Cerebellar nuclear complex (tissue), 1 donor: ENCODE measurements at places on chromosomes 2 and 18.

DNA sequence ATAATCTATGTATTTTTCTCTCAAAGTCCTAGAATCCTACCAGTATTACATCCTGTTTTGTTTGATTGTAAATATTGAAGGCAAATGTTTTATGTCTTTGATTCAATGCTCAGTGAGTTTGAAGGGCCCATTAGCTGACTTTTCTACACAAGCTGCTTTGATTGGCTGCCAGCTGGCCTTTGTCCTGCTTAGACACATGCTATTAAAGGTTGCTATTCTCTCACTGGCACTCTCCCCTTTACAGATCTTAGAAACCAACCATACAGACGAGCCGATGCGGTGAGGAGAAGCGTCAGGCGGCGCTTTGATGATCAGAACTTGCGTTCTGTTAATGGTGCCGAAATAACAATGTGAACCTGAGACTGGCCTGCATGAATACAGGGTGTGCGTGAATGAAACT lies 69.7 kb downstream of the PRPF40A start:
- DNase-seq = peak; percentile 51

- DNase-seq = no peak
Measured at GRCh38 chr18:51660188-51660715, 462.8 kb upstream of the MEX3C start.

DNA sequence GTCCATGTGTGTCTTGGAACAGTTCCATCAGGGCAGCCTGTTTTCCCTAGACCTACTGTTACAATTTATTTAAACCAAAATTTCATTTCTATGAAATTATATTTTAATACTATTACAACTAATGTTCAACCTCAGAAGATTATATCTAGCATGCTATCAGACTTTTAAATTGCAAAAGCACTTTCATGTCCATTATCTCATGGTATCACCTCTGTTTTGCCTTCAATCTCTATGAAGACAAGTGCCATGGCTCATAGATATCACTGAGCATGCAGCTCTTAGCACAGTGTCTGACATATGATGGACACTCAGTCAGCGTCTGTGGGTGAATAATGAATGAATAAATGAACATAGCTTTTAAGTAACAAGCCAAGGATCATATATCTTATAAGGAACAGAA lies 288.8 kb downstream of the RAD51AP2 start:
- DNase-seq = no peak

DNA sequence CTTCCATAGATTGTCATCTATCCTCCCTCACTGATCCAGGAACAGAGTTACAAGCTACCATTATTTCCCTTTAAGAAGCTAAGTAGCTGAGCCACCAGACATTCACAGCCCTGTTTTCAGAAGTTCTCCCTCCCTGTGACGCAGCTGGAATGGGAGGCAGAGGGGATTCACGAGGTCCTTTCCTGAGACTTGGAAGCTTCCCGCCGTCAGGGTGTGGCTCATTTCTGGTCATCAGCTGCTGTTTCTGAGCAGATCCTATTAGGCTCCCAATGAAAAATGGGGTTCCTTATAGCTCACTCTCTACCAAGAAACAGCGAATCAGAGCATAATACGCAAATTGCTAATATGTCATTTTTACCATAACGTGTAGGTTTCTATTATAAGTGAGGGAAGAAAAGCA lies 559.3 kb upstream of the ID2 start:
- no peak for DNase-seq

DNA sequence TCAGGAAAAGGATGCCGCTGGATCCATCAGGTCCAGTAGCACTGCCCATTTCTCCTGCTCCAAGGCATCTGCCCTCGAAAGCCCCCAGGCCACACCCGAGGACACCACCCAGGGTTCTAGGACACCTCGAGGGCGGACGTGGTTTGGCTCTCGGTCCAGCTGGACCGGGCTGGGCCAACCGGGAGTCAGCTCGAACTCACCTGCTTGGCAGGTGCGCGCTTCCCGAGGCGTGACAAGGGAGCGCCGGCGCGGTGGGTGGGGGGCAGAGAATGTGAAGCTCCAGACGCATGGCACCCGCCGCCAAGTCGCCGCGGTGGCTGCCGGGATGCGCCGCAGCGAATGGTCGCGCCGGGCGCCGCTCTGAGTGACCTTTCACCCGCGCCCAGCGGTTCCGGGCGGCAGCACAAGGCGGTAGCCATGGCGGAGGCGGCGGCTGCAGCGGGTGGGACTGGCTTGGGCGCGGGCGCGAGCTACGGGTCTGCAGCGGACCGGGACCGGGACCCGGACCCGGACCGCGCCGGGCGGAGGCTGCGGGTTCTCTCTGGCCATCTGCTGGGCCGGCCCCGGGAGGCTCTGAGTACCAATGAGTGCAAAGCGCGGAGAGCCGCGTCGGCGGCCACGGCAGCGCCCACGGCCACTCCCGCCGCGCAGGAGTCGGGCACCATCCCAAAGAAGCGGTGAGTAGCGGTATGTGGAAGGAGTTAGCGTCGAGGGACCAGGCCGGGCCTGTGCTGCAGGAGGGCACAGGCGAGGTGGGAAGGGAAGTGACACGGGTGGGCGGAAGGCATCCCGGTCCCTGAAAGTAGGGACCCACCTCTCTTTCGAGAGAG lies at the start of gene AGPS:
Gene AGPS, plus strand, starts transcription at position 401 of the 830 bp plus-strand sequence. Its CDS starts 17 bp downstream, at position 418.
- DNase-seq = peak; percentile 24

GRCh38 chr18:48028696-48029095 lies 98.2 kb upstream of the SMAD2 start:
- no peak for DNase-seq

- no peak for DNase-seq
Measured at GRCh38 chr2:138432971-138433370, 68.6 kb upstream of the SPOPL start.

GRCh38 chr2:20211420-20211819 lies 13.5 kb downstream of the SDC1 start:
- DNase-seq = no peak

DNA sequence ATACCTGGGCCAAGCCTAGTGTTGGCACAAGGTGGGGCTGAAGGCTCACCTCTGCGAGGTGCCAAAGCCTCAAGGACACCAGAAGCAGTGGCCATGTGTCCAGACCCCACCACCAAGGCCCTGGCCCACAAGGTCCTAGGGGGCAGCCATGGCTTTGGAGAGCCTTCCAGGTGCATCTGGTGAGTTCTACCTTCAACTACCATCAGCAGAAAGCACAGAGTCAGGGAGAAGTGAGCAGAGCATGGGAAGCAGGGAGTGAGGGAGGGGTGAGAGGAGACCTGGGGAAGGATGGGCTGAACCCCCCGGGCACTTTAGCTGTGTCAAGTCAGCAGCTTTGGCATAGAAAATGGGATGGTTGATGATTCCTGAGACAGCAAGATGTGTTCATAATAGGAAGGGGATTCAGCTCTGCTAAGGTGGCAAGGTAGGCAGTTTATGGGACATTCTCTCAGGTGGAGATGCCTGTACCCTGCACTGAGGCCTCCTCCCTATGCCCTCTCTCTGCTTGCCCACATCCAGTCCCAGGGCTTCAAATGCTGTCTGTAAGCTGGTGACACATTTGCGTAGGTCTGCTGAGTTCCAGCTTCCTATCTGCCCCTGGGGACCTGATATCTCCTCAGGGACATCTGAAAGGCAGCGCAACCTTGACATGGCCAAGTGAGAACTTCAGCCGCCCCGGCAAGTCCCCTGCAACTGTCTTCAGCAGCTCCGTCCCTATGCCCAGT lies 83.4 kb upstream of the RGPD5 start:
- no peak for DNase-seq

- no peak for DNase-seq
Measured at GRCh38 chr2:152513029-152513428, 178.1 kb downstream of the FMNL2 start.

DNA sequence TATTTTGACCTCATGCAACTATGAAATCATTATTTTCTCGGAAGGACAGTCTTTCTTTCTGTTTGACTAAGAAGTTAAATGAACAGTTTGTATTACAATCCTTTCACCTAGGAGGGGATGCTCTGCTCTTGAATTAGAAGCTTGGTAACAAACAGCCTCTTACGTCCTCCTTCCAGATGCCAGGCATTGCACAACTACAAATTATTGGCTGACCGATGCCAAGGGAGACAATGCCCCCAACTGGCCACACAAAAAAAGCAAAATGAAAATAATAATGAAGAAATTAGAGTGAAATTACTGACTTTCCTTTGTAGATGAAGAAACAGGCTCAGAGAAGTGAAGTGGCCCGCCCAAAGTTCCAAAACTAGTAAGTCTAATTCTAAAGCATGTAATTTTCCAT lies 177.9 kb downstream of the CYRIA start:
- DNase-seq = no peak

DNA sequence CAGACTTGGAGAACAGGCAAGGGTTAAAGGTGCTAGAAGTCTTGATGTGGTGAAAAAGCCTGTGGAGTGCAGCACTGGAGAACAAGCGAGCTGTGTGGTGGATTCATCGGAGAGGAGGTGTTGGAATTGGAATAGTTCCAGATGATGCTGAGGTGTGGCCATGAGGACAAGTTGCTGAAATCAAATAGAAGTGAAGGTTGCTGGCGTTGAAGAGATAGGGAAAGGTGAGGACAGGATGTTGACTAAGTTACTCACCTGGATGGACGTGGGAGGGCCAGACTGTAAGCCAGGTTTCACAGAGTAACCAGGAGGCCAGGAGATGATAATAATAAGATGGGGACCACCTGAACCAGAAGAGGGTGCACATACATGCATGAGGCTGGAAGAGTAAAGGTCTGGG lies 173.4 kb downstream of the DIS3L2 start:
- DNase-seq = no peak

DNA sequence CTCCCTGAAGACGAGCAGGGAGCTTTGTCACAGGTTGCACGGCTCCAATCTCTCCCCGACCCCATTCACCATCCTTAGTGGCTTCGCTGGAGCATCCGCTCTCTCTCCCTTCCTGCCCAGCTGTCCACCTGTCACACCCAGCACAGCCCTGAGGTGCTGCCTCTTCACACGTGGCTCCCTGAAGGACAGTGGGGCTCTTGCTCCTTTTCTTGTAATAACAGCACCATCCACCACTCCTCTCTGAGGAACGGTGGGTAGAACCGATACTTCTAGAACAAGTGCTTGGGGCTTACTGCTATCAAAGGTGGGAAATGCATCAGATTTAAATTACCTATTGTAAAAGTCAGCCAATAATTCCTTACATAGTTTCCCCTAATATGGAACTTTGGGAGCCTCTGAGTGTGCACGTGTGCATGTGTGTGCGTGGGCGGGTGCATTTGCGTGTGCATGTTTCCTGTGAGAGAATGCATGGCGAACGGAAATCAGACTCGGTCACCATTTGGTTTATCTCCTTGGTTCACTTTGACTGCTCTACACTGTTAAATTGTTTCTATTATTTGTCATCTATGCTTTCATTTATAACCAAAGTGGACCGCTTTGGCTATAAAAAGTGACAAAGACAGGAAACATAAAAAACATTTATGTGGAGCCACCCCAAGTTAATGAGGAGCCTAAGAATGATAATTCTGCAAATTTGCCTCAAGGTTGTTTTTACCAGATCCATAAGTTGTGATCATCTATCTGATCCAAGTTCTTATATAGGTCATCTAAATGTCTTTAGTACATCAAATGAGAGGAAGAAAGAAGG lies 39.1 kb downstream of the KLHL29 start:
- no peak for DNase-seq

GRCh38 chr18:73684647-73685046 lies 463.0 kb downstream of the FBXO15 start:
- no peak for DNase-seq

DNA sequence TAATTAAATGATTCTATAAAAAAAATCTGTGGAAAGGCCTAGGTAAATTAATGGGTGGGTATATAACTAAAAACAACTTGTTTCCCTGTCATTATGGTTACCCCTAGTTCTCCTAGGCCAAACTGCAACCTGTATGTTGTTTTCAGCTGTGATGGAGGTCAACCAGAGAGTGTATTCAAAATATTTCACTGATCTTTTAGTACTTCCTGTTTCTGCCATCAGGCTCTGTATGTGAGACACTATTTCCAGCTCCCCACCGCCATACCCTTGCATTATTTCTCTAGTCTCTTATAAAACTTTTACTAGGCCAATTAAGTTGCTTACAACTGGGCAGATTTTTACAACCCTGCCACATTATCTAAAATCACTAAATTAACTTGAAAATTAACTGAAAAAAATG lies 21.0 kb upstream of the CDKL4 start:
- no peak for DNase-seq

GRCh38 chr2:36781907-36782720 lies 85.6 kb downstream of the VIT start:
- DNase-seq = no peak

DNA sequence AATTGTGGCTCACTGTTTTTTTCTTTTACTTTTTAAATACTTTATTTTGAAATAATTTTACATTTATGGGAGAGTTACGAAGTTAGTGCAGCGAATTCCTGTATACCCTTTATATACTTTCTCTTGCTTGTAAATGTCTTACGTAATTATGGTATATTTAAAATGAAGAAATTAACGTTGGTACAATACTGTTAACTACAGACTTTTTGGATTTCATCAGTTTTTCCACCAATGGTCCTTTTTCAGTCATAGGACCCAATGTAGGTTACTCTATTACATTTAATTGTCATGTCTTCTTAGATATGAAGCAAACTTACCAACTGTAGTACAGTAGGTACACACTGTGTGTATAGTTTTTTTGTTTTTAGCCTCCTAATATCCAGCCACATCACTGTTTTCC lies 76.3 kb downstream of the BOLA3 start:
- no peak for DNase-seq

- peak; percentile 99 for DNase-seq
Measured at GRCh38 chr18:25230658-25231326, 121.2 kb downstream of the ZNF521 start.

- no peak for DNase-seq
Measured at GRCh38 chr2:38125007-38125406, 49.1 kb upstream of the CYP1B1 start.

DNA sequence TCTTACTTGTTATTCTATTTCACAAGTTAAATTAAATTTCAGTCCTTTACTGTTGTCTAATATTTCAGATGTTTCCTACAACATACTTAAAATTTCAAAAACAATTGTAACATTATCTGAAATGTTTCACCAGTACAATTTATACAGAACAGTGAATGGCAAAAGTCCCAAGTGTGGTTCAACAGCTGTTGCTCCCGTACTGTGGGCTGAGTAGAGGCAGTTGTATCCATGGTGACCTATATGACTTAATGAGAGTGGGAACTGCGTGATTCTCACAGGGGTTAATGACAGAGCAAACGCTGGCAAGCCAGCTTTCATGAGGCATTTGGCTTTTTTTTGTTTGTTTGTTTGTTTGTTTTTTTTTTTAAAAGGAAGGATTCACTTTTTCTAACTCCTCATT lies 5.3 kb upstream of the PLCL1 start:
- DNase-seq = no peak

GRCh38 chr2:73451263-73451972 lies 65.8 kb downstream of the ALMS1 start:
- no peak for DNase-seq

DNA sequence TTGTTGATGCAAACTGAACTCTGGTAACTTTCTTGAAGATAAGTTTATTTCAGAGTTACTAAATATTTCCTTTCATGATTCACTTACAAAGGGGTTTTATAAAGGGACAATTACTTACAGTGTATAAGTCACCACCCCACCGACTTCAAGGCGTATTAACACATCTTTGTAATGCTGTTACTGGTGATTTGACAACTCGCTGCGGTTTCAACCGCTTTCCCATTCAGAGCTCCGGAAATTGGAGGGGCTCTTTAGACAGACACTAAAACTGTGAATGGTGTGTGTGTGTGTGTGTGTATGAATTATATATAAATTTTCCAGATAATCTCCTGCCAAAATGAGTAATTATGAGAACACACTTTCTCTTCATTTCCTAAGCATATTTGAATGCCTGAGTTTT lies 4.9 kb downstream of the TM4SF20 start:
- DNase-seq = no peak
